ENCODE measurements at places on chromosomes 1 and 21.
A peak's percentile ranks its signal among the peaks of the same experiment; 100 is the strongest.

- DNase-seq: no peak
Observed at GRCh38 chr1:164755690-164756089, 196.7 kb downstream of the PBX1 start.

GRCh38 chr1:14476170-14476955 lies 122.1 kb upstream of the KAZN start:
- DNase-seq: no peak

GRCh38 chr1:174964261-174964971 lies 35.3 kb upstream of the CACYBP start:
- DNase-seq: peak; percentile 60

GRCh38 chr1:2232255-2232915 lies 4.3 kb downstream of the SKI start:
- no peak for DNase-seq

DNA sequence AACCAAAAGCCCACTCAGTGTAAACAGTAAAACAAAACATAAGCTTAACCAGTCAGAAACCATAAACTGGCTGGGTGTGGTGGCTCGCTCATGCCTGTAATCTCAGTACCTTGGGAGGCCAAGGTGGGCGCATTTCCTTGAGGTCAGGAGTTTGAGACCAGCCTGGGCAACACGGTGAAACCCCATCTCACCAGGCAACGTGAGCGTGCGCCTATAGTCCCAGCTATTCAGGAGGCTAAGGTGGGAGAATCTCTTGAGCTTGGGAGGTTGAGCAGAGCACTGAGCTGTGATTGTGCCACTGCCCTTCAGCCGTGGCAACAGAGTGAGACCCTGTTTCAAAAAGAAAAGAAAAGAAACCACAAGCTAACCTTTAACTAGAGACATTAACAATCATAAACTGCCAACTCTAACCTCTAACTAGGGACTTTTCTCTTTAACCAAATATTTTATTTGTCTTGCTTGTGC lies 13.1 kb upstream of the PRRC2C start:
- no peak for DNase-seq

DNA sequence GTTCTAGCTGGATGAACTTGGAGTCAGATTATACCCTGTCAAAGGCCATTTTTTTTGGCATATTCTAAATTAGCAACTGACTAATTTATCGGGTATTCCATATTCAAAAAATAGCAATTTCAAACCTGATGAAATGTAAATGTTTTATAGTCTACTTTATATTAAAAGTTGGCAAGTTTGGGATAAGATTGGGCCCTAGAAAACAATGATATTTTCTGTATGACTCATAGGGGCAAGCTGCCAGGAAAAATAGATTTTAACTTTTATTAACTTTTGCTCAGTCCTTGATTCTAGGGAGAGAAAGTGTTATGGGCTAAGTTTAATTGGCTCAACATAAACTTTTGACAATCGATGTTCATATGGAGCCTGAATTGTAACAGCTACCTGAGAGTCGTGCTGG lies 576.9 kb upstream of the B3GALT2 start:
- DNase-seq: no peak

DNA sequence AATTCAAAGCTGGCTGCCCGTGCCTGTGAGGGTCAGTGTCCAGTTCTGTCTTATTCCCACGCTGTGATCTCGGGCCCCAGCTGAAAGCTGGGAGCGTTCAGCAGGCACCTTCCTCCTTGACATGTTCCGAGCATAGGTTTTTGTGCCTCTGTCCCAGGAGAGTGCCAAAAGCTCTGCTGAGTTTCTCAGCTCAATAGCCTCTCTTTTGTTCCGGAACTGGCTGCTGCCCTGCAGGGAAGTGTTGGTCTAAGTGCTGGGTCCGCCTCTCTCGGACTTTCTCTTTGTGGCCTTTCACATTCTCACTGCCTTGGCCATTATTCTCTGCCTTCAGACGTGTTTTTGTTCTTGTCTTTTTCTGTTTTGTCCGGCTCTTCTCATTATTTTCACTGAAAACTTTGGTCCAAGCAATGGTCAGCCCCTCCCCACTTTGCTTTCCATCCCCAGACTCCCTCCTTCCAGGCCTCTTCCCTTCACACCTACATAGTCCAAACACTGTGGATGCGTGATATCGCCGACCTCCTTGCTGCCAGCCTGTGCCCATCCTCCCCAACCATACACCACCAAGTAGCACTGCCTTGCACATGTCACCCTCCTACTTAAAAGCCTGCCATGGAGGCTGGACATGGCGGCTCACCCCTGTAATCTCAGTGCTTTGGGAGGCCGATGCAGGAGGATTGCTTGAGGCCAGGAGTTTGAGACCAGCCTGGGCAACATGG lies 233.8 kb downstream of the RHOU start:
- no peak for DNase-seq

- DNase-seq: peak; percentile 4
Observed at GRCh38 chr1:154423304-154423987, 18.3 kb downstream of the IL6R start.

GRCh38 chr1:87176514-87176913 lies 152.2 kb upstream of the LMO4 start:
- no peak for DNase-seq

Measured in CD8-positive, alpha-beta memory T cell (primary cell).